ENCODE measurements at places on chromosomes 6 and 20.

GRCh38 chr6:131060311-131060710 lies 2.7 kb downstream of the EPB41L2 start:
- no peak for DNase-seq

DNA sequence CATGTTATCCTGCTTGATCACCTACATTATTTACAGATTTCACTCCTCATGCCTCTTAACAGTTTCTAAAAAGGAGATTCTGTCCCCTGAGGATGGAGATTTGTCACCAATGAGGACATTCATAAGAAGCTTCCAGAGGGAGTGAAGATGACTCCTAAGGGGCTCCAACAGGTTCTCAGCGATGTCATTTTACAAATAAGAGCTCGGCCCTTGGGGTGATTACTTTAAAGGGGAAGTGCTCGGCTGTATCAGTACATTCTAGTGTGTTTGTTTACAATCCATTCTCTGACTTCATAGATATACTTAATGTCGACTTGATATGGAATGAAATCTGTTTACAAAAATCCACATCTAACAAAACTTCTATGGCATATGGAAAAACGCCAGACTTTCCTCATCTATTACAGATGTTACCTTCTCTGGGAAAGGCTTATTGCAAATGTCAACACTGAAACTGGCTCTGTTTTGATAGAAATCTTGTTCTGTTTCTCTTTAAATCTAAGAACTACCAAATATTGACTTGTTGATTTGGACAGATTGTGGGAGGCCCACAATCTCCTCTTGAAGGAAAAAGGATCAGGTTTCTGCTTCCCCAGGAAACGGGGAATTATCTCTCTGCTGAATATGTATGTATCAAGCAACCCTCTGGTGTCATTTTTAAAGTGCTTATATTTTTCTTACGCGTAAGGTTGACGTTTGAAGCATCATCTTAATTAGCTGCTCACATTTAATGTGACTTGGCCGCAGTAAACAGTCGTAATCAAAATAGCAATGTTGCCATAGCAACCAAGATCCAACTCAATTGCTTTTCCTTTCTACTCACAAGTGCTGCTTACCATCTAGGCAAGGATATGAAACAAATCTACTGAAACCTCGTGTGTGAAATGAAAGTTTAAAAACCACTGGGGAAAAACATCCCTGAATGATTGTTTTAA lies 95.7 kb downstream of the SHLD1 start:
- no peak for DNase-seq

DNA sequence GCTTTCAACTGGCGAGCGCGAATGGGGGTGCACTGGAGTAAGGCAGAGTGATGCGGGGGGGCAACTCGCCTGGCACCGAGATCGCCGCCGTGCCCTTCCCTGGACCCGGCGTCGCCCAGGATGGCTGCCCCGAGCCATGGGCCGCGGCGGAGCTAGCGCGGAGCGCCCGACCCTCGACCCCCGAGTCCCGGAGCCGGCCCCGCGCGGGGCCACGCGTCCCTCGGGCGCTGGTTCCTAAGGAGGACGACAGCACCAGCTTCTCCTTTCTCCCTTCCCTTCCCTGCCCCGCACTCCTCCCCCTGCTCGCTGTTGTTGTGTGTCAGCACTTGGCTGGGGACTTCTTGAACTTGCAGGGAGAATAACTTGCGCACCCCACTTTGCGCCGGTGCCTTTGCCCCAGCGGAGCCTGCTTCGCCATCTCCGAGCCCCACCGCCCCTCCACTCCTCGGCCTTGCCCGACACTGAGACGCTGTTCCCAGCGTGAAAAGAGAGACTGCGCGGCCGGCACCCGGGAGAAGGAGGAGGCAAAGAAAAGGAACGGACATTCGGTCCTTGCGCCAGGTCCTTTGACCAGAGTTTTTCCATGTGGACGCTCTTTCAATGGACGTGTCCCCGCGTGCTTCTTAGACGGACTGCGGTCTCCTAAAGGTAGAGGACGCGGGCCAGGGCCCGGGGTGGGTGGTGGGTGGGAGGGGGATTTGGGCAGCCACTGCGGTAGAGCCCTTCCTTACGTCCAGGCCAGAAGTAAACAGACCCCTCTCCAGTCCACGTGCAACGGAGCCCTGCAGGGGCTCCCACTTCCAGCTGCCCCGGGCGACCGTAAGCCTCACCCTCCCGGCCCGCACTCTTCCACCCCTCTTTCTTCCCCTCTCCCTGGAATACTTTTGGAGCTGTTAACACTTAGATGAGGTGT lies 998 bp downstream of the BMP2 start:
- no peak for DNase-seq

GRCh38 chr6:63478734-63479133 lies 93.5 kb upstream of the LOC128125822 start:
- DNase-seq: no peak

GRCh38 chr6:18457065-18457737 lies 70.1 kb downstream of the RNF144B start:
- no peak for DNase-seq

DNA sequence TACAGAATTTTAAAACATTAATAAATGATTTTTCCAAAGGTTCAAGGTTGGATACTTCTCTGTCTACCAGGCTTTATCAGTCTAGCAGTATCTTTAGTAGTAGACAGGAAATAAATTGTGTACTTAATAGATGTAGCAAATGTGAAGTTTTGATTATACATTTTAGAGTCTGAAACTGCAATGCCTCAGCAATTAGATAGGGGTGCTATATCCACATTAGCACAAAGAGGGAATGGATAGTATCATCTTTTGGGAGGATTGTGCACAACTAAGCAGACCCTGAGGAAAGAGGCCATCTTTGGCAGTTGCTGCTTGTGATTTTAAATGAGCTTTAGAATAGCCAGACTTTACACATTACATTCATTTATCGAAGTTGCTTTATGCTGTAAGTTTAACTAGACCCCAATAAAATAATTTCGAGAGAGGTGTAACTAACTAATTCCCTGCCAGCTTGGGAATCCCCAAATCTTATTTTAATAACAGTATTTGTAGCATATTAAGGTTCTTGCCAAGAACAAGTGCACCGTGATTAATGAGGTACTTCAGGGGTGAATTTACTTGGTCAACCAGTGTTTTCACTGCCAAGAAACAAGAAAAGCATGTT lies 2.8 kb downstream of the KCNQ5 start:
- DNase-seq: no peak

DNA sequence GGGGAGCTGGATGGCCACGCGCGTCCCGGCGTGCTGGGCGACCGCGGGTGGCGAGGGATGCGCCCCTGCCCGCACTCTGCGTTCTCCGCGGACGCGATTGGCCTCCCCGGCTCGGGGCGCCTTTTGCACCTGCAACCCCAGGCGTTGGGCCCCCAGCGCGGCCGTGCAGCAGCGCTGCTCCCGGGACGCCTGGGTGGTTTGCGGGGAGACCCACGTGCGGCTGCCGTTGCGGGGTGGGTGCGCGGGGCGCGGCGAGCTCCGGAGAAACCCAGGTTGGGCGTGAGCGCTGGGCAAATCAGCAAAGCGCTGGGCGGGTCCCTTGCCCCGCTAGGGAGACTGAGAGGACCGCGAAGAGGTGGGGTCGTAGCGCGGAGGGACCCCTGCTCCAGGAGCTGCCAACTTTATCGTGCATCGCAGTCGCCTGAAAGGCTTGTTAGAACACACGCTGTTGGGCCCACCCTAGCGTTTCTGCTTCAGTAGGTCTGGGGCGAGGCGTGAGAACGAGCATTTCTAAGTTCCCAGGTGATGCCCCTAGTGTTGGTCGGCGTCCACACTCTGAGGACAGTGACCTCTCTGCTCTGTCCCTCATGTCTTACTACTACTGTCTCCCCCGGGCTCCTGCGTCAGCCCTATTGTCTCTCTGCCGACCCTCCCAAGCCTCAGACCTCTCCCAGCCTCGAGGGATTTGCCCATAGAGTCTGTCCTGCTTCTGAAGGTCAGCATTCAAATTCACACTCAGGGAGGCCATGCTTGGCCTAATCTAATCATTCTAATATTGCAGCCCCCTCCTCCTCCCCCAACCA lies 538 bp upstream of the ZFP64 start:
- no peak for DNase-seq

GRCh38 chr6:46042355-46042999 lies 26.8 kb upstream of the CLIC5 start:
- DNase-seq: peak; percentile 60

- peak; percentile 18 for DNase-seq
These were observed 127.9 kb downstream of the BACH2 start for GRCh38 chr6:90168693-90169131.

GRCh38 chr6:1770435-1770843 lies 160.7 kb downstream of the FOXC1 start:
- DNase-seq: no peak

DNA sequence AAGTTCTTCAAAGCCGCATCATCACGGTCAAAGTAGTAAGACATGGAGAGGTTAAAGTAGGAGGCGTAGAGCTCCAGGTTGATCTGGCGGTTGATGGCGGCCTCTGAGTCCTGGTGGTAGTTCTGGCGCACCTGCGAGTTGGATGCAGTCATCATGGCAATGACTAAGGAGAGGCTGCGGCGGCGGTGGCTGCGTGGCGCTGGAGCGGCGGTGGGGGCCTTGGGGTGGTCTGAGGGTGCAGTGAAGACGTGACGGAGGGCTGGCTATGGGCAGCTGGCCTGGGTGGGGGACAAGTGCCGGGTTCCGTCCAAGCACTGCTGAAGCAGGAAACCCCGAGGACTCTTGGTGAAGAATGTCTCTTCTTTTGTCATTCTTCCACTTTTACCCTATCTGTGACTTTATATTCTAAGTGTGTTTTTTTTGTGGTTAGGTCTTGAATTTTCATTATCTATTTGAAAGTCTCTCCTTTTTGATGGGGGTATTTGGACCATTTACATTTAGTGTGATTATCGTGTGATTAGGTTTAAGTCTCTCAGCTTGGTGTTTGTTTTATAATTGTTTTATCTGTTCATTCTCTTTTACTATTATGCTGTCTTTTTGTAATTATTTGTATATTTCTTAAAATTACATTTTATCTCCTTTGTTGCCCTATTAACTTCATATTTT lies 94.6 kb downstream of the TFAP2B start:
- DNase-seq: no peak

DNA sequence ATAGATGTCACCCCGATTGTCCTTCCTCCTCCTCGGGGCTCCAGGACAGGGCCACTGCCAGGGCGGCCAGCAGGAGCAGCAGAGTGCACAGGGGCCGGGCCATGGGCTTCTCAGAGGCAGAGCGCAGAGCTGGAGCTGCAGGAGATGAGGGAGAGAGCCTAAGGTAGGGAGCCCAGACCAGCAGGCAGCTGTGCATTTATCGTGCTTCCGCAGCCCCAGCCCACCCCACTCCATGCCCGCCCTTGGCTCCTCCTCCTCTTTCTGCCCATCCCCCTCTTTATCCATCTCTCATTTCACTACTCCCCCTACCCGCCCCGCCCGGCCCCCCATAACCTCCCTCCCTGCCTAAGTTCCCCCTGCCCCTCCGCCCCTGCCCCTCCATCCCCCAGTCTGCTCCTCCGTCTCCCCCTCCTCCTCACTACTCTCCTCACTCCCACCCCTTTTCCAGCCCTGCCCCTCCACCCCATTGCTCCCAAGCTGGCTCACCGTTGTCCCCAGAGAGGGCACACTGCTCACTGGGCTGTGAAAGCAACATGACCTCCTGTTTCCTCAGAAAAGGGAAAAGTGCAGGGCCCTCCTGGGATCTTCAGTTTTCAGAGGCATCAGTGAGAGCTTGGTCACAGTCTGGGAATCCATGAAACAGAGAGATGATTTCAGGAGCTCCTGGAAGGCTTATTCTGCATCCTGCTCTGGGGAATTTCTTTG lies 25.5 kb upstream of the CST1 start:
- no peak for DNase-seq

DNA sequence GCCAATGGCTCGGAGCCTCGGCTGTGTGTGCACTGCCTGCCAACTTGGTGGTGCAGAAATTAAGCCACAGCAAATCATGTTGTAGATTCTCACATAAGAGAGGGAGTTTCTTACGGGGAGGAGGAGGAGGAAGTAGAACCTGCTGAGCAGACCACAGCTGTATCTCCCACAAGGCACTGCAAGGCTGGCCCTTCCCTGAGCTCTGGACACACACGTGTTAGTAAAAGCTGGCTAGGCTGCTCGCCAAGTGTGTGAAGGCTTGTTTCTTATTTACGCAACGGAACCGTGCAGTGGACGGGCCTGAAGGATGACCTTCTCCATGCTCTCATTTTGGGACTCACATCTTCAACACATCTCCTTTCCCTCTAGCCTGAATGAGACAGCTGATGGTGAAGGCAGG lies 15.7 kb upstream of the QKI start:
- DNase-seq: no peak

- no peak for DNase-seq
These were observed 308.1 kb downstream of the EPM2A start for GRCh38 chr6:145427232-145427631.

DNA sequence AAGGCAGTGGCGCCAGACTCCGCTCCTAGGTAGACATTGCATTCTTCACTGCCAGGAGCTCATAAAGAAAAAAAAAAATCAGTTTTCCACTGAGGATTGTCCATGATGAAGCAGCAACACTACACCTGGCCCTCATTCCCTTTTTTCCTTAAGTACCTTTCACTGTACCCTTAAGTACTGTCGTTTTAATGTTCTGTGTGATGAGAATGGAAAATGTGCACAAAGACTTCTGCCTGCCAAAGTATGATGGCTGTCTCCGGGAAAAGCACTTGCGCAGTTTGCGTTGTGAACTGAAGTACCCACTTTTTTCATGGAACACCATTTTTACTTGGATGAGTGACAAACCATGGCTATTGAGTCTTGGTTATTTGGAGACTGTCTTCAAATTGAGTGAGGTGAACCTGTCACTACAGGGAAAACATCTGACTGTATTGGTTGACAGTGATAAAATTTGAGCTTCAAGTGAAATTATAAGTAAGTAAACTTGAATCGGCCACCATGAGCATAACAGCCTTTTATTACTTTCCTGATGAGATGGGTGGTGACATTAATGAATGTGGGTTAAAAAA lies 104.8 kb downstream of the NCOA3 start:
- DNase-seq: no peak

DNA sequence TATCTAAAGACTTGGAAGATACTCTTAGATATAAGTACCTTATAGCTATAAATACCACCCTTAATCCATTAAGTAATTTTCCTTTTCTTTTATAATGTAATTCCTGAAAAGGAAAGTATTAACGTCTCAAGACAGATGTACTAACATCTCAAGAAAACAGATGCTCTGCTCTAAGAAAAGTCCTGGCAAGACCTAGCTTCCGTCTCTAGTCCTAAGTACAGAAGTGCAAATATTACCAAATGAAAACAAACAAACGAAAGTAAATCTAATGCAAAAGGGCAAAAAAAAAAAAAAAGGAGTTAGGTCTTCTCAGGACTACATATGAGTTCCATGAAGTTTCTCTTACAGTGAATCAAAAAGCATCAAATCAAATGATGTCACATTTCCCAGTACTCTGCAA lies 106.8 kb upstream of the PDE10A start:
- DNase-seq: no peak

GRCh38 chr6:70841112-70841511 lies 115.7 kb downstream of the B3GAT2 start:
- DNase-seq: no peak

- DNase-seq: no peak
These were observed 90.8 kb downstream of the FRK start for GRCh38 chr6:115969930-115970273.

- DNase-seq: no peak
These were observed 7.1 kb upstream of the ZNF318 start for GRCh38 chr6:43376551-43376981.

- DNase-seq: no peak
These were observed 210.0 kb upstream of the CST7 start for GRCh38 chr20:24738981-24739633.

GRCh38 chr6:99219788-99220187 lies 129.7 kb downstream of the FAXC start:
- peak; percentile 2 for DNase-seq
